Osteoblast (primary cell): ENCODE measurements at places on chromosomes 16 and 17. TPM values are rescaled to one million over a fixed set of nuclear protein-coding genes. Genes with fewer than 3 reads are reported as not detected.
A peak's percentile ranks its signal among the peaks of the same experiment; 100 is the strongest.

Gene RHBDL1
- 0.88 and 1.1 TPM in 2 replicates for total RNA-seq

GRCh38 chr16:89216315-89217137, 977 bp upstream of the ZNF778 start:
- DNase-seq, result peak; percentile 92

DNA sequence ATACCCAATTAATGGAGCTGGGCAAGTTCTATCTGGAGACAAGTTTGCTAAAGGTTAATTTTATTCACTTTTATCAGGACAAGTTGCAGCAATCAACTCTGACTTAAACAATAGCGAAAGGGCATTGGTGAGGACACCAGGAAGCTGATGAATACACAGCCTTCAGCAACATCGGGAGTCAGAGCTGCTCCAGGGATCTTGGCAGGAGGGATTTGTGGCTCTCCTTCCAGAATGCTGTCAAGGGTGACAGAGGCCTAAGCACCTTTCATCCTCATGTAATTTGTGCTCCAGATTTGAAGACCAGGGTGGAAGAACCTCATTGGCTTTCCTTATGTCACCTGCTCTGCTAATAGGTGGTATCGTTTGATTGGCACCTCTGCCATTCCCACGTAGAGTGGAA, 485.6 kb downstream of the NPIPA7 start:
- DNase-seq, result no peak

Gene ATF7IP2
- total RNA-seq, result 8.0 and 11.2 TPM in 2 replicates

Gene ADGRG1
- 0.29 and 0.72 TPM in 2 replicates for total RNA-seq

DNA sequence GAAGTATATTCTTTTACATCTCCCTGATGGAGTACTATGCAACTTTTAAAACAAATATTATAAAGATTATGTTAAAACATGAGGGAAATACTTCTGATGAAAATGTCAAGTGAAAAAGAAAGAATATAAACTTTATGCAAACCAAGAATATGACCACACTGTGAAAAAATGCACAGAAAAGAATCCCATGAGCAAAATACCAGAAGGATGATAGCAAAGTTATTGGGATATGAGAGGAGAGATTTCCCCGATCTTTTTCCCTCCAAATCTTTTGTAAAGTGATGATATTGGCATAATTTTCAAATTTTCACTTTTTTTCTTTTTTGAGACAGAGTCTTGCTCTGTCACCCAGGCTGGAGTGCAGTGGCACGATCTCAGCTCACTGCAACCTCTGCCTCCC, 36.6 kb upstream of the SMURF2 start:
- DNase-seq, result peak; percentile 75

Gene CDH13
- 102 and 104 TPM in 2 replicates for total RNA-seq

GRCh38 chr17:80645706-80646325, 101.2 kb downstream of the RPTOR start:
- no peak for DNase-seq

- DNase-seq, result peak; percentile 85
Measured at GRCh38 chr17:38606646-38607611, 1.2 kb upstream of the SRCIN1 start.

Gene ZNF423
- total RNA-seq, result 11.6 and 18.3 TPM in 2 replicates

DNA sequence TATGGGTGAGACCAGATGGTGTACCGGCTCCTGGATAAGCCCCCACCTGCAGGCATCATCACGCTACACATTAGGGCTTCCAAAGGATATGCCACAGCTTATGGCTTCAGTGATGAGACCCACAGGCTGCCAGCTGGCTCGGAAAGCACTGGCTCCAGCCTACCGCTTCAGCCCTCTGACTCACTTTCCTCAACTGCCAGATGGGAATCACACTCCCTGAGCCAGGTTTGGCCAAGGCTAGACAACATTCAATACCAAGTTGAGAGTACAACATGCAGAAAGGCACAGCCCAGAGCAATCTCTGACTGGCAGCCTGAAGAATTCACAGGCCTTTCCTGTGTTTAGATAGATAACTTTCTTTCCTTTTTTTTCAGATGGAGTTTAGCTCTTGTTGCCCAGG, 10.3 kb downstream of the CENPV start:
- peak; percentile 73 for DNase-seq

Gene C16orf54
- 0.59 and 0.72 TPM in 2 replicates for total RNA-seq
